MCF 10A (cell line): ENCODE measurements at places on chromosomes 2 and 18.
A peak's percentile ranks its signal among the peaks of the same experiment; 100 is the strongest.

DNA sequence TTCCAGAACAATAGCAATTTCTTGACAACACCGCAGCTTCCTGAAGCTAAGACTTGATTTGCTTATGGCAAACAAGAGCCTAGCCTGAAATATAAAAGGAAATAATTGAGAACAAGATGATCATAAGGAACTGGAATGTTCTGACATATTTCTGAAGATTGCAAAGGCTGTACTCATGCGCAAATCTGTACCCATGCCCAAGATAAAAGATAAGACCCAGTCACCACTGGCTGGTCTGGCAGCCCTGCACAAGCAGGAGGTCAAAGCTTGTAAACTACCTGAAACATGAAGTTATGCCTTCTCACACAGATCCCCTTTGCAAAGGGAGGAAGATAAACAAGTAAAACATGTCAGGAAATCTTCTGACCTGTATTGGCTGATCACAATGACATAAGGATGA is 160.8 kb upstream of the GYPC start:
- DNase-seq, result no peak

DNA sequence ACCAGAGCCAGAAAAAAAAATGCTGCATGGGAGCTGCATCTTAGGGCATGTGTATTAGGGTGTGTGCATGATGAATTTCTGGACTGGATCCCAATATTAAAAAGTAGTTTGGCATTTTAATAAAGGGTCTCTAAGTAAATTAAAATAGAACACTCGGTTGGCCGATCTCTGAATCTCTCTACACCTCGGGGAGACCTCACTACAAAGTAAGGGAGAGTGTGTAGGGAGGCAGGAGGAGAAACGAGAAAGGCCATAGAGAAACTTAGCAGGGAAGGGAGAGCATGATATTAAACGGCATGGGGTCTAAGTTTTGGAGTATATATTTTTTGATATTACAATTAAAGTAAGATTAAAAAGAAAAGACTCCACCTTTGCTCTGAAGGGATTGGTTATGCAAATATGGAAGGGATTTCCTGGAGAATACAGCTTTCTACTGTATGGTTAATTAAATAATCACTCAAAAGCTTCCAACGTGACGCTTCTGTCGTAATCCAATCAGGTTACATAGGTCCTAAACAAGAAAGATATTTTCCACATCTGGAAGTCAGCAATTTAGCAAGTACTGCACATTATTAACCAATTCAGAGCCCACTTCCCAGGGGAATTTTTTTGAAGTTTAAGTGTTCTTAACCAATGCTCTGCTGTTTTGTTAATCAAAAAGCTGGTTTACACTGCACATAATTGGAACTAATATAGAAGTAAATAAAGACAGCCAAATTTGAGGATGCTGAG is 1.0 kb upstream of the ZEB2 start:
- no peak for DNase-seq

GRCh38 chr2:204738721-204739120 is 193.4 kb downstream of the PARD3B start:
- DNase-seq, result no peak

GRCh38 chr2:15311201-15311907 is 249.8 kb downstream of the NBAS start:
- DNase-seq, result no peak

DNA sequence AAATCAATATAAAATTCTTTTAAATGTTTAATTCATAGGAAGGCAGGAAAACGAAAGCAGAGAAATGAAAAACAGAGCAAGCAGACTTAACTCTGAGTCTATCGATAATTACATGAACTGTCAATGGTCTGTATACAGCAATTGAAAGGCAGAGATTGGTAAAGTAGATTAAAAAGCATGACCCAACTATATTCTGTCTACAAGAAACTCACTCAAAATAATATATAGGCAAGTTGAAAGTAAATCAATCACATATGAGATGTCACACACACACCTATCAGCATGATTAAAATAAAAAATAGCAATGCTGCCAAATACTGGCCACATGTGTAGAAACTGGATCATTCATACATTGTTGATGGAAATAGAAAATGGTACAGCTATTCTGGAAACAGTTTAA is 136.4 kb upstream of the CYP1B1 start:
- DNase-seq, result no peak

GRCh38 chr2:100893392-100894104 is 73.6 kb downstream of the NPAS2 start:
- peak; percentile 41 for DNase-seq

DNA sequence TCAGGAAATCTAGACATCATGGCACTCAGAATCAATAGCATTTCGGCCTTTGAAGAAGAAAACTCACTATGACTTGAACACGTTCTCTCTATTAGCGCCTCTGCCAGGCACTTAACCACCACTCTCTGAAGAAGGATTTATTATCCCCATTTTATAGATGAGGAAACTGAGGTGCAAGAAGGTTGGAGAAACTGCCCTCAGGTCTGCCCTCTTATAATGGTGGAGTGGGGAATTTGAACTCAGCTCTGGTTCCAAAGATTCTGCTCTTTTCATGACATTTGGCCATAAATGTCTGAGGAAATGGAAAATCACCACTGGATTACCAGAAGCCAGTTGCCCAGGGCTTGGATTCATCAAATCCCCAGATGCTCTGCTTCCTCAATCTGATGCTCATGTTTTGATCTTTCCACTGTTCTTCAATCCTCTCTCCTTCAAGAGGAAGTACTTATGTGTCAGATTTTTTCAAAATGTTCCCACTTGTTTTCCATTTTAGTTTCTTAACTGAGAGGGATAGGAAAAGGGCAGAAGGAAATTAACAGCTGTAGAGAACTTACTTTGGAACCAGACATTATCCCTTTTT is 68.1 kb downstream of the ANTXR1 start:
- DNase-seq, result no peak

- no peak for DNase-seq
Observed at GRCh38 chr2:32425719-32426141, 68.9 kb downstream of the BIRC6 start.

DNA sequence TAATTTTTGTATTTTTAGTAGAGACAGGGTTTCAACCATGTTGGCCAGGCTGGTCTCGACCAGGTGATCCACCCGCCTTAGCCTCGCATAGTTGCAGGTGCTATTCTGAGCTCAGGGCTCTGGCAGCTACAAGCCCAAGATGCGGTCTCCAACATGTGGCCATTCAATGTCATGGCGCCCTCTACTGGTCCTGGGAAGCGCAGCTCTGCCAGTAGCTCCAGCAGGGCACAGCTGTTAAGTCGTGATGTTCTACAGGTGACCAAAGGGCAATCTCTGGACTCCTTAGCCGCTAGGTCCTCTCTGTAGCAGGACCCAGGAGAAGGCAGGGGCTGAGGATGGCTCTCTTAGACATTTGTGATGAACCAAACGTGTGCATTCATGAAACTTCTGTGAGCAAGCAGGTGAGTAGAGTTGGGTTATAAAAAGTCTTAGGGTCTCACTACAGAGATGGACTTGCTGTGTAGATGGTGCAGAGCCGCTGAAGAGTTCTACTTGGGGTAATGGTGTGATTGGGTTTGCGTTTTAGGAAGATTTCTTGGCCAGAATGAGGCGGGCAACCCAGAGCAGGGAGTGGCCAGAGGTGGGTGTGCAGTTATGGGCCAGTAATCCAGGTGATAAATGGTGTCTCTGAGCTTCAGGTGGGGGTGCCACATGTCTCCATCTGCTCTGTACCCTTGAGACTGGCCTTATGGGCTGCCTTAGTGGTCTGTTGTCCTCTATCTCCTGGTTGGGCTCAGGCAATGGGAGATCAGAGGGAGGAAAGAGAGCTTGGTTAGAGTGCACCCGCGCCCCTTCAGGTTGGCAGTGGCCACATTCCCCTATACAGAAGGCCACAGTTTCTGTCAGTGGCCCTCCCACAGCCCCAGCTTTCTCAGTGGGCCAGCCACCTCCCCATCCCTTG is 31.0 kb downstream of the IL37 start:
- DNase-seq, result peak; percentile 89

DNA sequence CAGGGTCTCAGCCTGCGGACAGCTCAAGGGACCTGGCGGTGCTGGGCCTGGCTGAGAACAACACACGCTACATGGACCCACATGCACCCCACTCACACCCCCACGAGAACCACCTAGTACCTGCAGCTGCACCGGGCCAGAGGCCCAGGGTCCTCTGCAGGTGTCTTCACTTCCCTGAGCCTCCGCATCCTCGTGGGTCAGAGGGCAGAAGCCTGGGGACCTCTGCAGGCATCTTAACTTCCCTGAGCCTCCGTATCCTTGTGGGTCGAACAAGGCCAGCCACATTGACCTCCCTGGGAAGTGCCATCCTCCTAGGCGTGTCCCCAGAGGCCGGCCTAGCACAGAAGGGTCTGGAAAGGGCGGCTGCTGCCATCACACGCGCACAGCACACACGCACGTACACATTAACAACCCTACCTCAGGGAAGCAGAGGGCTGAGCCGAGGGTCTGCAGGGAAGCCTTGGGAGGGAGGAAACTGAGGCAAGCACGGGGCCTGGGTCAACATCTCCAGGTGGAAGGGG is 62.5 kb upstream of the HPCAL1 start:
- no peak for DNase-seq

DNA sequence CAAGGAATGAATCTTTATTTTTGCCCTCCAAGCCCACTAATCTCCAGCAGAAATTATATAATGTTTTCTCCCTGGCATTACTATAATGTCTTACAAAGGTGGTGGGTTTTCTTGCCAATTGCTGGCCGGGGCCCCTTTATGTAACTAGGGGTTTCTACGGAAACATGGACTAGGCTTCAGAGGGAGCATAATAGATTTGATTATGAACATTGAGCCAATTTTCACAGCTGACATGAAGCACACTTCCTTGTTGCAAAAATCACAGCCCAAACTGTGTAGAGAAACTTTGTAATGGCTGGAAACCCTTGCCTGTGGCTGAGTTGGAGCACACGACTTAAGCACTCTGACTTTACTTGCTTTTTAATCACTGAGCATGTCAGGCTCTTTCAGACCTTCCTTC is 3.8 kb upstream of the CYRIA start:
- DNase-seq, result no peak

DNA sequence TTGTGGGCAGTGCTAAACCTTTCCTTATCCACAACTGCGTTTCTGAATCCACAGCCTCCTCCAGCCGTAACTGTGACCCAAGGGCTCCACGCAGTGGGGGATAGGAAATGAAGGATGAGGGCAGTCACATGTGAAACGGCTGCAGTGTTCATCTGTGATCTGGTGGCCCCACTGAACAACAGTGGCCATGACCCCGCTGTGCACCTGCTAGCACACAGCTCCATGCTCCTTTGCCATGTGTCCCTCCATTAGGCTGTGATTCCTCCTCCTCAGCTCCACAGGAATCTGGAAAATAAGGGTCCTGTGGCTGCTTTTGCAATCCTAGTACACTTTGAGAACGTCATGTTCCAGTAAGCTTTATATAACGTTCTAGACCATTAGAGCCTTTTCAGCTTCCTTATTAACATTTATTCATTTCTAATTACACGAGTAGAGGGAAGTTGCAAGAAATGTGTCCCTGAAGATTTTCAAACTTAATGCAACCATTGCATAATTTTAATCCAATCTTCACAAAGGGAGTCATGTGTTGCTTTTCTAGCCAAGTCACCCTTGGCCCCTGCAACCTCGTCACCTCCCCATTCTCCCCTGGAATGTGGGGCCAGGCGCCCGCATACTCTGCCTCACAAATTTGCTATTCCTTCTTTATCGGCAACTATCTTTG is 7.1 kb upstream of the NAPG start:
- no peak for DNase-seq

DNA sequence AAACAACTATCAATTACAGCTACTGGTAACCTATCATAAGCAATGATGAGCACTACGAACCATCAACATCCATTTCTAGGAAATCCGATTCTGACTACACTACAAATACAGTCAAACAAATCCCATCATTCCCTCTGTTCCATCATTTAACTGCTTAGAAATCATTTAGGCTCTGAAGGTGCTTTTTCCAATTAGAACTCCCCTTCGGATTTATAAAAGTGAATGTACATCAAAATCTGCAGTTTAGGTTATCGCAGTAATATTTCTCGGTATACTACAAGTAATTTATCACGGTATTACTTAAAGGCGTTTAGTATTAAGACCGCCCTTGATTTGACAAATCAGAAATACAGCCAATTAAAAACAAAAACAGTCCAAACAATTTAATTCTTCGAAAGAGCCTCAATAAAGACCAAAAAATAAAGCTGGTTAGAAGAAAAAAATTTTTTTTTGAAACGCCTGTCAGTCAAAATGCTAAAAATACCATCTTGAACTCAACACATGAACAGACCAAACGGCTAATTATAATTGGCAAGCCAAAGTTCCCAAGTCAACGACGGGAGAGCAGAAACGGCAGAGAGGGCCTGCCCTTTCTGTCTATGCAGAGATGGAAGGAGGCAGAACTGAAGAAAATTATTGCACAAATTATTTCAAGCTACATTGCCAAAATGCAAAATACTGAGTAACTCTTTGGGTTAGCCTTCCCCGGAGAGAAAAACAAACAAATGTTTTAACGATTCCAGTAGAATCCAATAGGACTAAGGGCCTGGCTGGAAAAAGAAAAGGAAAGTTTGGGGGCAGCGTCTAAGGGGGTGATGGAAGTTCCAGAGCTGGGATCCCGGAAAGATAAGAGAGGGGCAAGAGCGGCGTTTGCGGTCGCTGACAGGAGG is 1.2 kb downstream of the VPS54 start:
- peak; percentile 55 for DNase-seq

DNA sequence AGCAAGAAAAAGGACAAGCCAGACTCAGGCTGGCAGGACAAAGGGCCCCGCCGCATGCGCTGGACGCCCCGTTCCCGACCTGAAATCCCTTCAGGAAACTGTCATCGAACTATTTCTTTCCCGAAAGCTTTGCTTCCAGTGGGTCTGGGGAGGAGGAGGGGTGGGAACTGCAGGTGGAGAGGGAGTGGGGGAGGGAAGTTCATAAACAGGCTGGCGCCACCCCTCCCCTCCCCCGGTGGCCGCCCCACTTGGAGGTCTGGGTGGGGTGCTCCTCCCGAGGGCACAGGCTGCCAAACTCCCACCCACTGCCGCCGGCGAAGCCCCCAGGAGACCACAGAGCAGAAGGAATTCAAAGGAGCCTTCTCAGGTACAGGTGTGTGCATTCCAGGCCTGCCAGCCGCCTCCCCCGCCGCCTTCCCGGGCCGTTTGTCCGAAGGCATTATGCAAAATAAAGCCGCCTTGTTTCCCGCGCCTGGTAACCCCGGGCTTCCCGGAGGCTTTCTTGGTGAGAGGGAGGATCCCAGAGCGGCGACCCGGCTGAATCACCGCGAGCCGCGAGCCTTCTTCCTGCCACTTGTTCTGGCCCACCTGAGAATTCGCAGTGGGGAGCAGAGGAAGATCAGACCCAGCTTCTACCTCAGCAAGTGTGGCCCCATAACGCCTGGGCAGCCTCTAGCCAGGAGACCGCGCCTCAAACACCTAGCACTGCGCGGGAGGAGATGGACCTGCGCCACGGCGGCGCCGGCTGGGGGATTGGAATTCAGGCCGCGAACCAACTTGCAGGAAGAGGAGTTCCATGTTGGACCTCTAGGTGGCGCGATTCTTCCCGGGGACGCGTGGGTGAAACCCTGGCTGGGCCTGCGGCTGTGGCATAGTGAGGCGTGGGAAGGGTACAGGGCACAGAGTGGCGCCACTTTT is 101.9 kb downstream of the FOXI3 start:
- peak; percentile 70 for DNase-seq

GRCh38 chr2:25176541-25177181 is 8.3 kb upstream of the POMC start:
- no peak for DNase-seq

GRCh38 chr2:188439986-188440385 is 148.3 kb downstream of the GULP1 start:
- DNase-seq, result no peak

GRCh38 chr2:121272596-121272995 is 12.4 kb downstream of the TFCP2L1 start:
- DNase-seq, result no peak
